Mesendoderm (in vitro differentiated cells): ENCODE measurements at places on chromosomes 7 and 10.

GRCh38 chr10:59829024-59829423 is 75.8 kb upstream of the MRLN start:
- DNase-seq = no peak

- DNase-seq = peak; percentile 86
Measured at GRCh38 chr7:5284304-5285281, 1.9 kb downstream of the SLC29A4 start.

DNA sequence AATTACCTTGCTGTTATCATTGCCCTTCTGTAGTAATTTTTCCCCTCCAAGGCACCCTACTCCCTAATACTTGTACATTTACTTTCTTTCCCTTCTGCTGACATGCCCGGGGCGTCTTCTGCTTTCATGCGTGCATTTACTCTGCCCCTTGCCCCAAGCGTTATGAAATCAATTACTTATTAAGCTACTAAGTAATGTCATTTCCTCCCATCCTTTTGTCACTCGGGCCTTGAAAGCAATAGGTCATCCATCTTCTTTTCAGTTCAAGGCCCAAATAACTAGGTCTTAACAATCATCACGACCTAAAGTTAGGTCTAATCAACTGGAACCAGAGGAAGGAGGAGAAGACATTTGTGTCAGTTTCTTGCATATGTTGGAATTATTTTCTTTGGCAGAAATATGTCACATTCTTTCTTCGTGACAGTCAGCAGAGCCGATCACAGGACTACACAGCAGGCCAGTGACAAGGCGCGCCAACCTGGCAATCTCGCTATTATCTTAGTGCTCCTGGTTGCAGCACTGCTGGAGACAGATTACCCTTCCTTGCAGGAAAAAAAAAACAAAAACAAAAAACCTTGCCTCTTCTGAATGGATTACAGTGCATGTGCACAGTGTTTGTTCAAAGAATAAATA is 179.2 kb downstream of the RELN start:
- DNase-seq = no peak

DNA sequence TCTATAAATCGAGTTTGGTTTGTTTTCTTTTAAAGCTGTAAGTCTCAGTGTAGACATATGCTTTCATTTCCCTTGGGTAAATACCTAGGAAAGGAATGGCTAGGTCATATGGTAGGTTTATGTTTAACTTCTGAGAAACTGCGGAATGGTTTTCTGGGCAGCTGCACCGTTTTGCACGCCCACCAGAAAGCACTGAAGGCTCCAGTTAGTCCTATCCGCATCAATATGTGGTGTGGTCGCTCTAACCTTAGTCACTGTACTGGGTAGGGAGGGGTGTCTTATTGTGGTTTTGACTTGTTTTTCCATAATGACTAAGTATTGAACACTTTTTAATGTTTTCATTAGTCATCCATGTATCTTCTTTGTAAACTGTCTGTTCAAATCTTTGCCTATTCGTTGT is 279.5 kb upstream of the AKR1E2 start:
- DNase-seq = no peak

DNA sequence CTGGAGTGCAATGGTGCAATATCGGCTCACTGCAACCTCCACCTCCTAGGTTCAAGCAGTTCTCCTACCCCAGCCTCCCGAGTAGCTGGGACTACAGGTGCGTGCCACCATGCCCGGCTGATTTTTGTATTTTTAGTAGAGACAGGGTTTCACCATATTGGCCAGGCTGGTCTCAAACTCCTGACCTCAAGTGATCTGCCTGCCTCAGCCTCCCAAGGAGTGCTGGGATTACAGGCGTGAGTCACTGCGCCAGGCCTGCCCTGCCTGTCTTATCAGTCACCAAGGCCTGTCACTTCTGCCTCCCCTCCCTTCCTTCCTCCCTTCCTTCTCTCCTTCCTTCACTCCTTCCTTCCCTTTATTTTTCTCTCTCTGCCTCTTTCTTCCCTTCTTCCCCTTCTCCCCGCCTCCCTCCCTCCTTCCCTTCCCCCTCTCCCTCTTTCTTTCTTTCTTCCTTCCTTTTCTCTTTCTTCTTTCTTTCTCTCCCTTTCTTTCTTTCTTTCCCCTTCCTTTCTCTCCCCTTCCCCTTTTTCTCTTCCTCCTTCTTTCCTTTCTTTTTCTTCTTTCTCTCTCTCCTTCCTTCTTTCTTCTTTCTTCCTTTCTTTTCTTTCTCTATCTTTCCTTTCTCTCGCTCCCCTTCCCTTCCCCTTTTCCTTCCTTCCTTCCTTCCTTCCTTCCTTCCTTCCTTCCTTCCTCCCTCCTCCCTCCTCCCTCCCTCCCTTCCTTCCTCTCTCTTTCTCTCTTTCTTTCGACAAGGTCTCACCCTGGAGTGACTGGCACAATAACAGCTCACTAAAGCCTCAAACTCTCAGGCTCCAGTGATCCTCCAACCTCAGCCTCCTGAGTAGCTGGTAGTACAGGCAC is 3.1 kb upstream of the ST7 start:
- DNase-seq = no peak

DNA sequence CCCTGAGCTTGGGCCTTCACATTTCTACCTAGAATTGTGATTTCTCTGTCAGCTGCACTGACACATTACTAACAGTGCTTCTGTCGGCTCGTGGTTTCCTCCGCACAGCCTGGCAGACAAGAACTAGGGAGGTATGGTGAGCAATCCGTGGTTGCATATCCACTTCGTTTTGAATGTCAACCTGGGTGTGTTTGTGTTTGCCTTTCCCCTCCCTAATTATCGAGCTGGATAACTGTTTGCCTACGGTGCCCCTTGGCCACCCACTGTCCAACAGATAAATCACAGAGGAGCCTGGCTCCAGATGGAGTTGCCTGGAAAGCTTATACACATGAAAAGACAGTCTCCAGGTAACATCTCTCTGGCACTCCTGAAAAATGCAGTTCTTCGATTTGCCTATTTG is 228.8 kb downstream of the TRIL start:
- no peak for DNase-seq

GRCh38 chr10:5775685-5776084 is 37.5 kb downstream of the GDI2 start:
- DNase-seq = no peak

DNA sequence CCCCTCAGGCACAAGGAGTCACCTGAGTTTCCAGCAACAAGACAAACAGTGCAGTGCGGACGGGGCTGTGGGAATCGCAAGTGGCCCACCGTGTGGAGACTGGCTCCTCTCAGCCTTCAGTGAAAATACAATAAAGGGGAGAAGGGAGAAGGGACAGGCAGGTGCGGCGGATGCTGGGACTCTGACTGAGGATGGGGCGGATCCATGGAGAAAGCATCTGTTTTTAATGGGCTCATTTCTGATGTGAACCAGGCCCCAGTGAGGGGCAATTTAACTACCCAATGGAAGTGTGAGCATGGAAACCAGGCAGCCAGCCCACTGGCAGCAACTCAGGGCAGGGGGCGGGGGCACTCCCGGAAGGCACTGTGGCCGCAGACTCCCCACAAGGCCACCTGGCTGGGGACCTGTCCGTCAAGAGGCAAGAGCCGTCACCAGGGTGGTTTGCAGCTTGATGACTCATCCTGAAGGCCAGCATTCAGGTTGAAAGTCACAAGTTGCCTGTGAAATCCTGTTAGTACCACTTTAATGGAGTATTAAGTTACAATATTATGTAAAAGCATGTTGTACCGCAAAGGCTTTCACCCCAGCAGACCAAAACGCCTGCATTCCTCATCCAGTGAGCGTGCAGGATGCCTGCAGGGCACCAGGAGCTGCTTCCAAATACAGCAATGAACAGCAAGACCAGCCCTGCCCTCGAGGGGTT is 476.4 kb downstream of the PTPRN2 start:
- DNase-seq = peak; percentile 67
